Cortex of kidney (tissue), 1 donor: ENCODE measurements at places on chromosomes 3 and 15.

DNA sequence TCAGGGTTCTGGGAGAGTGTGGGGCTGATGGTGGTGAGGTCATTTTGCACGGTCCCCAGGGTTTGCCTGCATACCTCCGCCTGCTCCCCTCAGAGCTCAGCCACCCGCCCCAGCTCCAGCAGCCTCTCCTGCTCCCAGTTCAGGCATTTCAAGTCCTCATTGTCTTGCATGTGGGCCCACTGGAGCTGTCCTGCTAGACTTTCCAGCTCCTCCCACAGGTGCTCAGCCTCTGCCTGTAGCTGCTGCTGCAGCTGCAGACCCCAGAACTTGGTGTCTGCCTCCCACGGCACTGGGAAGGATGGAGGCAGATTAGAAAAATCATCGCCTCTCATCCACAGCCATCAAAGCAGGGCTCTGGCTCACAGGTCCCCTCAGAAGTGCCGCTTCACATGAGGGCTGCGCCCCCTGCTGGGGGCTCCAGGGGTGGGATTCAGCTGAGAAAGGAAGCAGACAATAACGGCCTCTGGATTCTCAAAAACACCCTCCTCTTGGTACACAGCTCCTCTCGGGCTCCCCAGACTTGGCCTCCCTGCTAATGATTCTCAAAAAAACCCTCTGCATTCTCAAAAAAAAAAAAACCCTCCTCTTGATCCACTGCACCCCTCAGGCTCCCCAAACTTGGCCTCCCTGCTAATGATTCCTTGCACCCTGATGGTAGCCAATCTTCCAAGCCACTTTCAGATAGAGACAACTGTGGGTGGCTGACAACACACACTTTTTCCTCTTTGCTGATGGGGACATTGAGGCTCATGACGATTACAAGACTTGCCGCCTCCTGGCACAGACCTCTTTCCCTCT, 89.3 kb upstream of the C2CD4B start:
- no peak for DNase-seq

DNA sequence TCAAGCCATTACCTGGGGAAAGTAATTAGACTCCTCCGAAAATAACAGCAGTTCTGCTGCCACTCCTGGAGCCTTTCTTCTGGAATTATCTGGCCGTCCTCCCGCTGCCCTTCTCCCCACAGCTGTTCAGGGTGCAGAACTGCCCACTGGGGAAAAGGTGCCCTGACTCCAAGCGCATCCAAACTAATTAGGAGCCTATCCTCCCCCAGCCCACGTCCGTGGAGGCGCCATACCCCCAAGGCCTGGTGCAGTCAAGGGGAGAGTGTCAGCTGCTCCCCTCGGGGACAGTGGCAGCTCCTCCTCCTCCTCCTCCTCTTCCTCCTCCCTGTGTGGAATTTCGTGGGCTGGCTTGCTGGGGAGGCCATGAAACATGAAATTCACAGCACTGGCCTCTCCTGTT, 177.2 kb downstream of the XXYLT1 start:
- DNase-seq, result no peak

DNA sequence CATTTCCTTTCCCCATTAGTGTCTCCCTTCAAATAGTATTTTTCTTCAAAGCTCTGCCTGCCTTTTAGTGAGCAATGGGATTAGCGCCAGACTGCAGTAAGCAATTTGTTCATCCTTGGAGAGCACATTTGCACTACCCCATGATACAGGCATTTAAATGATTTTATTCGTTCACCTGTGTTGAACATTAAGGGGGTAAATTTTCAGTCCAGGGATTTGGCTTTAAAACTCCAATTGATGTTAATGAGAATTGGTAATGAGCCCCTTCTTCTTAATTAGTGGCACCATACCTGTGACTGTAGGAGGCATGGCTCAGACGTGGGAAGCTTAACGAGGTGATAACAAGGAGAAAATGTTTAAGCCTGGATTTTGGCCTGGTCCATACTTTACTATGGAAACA, 161.4 kb upstream of the NANOGP8 start:
- DNase-seq, result no peak

GRCh38 chr15:69502470-69503045, 49.9 kb downstream of the RPLP1 start:
- DNase-seq, result no peak

DNA sequence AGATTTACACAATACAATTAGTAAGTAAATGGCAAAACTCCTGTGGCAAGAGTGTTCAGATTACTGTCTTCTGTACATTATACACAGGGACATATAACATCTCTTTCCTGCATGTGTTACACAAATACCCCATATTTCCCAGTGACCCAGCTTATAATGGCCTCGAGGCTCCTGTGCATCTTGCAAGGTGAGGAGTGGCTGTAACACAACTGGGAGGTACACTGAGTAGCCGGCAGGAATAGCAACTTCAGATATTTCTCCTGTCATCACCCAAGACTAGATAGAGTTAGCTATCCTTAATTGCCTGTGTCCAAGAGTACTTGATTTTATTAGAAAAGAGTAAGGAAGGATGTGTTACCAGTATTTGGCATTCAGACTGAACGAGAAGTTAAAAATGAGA, 5.6 kb downstream of the GMPS start:
- no peak for DNase-seq

GRCh38 chr15:41783296-41783695, 9.0 kb downstream of the MAPKBP1 start:
- no peak for DNase-seq

DNA sequence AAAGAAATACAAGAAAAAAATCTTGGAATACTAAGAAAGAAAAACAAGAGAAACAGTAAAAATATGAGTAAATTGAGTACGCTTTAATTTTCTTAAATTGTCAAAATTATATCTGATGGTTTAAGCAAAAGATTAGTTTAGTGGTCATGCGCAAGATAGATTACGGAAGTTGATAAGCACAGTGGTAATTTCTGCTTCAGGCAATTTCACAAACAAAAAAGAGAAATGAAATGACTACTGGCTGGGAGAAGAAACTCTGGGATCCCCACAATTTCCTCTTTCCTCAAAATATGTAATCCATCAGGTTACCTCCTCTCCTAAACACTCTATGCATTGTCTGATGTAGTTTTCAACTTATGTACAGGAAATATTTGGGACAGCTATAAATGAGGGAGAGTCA, 9.0 kb downstream of the MYD88 start:
- no peak for DNase-seq

- no peak for DNase-seq
Measured at GRCh38 chr3:31361371-31362273, 171.1 kb upstream of the STT3B start.

DNA sequence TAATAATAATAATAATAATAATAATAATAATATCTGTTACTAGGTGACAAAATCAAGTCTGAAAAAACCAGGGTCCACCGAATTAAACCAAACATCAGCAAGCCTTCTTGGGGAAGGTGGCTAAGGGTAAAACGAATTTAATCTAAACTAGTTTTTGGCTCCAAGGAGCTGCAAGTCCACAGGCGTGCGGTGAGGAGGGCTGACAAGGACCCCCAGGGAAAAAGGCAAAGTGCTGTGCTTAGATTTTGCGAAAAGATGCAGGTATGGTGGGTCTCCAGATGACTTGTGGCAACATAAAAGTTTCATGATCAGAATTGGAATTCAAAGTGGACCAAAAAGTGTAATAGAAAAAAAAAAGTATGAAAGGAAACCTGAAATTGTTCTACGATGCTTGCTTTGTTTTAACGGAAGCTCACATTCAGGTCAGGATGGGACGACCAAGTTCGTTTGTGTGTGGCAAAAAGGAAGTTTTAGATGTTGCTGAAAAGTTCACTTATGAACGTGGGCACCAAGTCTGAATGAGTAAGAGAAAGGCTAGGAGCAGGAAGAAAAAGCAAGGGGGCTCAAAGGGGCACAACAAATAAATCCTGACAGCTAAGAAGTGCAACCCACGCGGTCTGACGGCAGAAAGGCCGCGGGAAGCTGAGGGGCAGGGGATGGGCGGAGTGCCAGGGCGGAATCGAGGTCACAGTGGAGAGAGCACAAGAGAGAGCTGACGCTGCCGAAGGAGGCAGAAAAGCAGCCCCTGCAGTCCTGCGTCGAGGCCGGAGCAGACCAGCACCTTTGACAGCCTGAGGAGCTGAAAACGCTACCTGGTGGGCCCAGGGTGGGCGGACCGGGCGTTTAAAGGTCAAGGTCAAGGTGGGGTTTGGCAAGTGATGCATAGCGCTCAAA, 1.1 kb downstream of the WDR82 start:
- DNase-seq, result no peak

GRCh38 chr3:38116471-38117162, 20.3 kb downstream of the ACAA1 start:
- DNase-seq, result no peak

DNA sequence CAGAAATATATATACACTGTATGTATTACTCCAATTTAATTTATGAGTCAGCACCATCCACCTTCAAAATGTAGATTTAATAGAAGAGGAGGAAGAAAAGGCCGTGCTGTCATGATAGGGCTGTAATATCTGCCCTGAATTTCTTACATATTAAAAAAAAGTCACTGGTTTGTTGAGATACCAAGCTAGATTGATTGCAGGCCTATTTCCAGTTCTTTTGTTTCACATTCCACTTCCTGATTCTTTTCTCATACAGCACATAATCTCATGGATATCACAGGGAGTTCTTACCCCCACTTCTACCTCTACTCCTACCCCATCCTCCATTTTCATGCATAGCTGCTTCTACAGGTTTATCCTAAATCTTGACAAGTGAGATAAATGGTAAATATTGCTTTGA, 290.3 kb downstream of the ZBTB20 start:
- DNase-seq, result no peak

DNA sequence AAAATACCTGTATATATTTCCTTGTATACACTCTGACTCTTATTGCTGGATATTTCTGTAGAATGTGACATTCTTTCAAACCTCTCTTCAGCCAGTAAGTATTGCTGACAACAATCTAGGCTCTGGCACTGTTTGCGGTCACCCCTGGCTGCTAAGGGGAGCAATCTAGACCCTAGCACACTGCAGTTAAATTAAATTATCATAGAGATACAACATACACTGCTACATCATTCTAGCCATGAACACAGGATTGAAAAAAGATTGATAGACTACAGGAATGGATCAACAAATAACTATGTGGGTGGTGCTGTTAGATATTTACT, 108.7 kb upstream of the MEIS2 start:
- DNase-seq, result no peak

DNA sequence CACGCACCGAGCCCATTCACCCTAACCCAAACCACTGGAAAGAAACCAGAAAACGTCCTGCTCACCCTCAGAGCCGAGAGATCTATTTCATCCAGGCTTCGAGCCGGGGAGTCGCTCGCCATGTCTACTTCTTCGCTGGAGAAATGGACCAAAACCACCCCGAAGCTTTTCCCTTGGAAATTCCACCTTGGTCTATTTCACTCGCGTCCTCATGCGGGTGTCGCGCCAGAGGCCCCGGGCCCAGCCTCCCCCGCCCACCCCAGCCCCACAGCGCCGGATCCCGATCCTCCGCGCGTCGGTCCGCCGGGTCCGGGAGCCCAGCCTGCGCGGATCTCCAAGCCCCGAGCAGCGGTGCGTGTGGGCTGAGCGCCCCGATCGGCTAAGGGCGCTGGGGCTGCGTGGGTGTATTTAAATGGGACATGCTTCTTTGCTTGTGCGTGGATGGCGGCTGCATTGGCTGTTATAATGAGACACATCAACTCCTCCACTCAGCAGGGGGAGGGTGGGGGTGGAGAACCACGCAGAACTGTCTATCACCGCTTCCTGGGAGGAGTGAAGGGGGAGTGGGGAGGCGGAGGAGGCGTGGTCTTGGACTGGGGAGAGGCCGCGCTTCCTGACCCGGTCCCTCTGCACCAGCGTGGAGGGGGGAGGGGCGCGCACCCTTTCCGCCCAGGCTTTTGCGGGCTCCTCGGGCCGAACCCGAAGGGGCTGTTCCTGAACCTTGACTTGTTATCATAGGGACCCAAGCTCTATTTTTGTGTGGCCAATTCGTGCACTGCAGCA, at the start of gene TNIK:
TSS of gene TNIK (minus strand) at position 464 of the 783 bp plus-strand sequence. CDS start at position 122, 342 bp downstream.
- no peak for DNase-seq

DNA sequence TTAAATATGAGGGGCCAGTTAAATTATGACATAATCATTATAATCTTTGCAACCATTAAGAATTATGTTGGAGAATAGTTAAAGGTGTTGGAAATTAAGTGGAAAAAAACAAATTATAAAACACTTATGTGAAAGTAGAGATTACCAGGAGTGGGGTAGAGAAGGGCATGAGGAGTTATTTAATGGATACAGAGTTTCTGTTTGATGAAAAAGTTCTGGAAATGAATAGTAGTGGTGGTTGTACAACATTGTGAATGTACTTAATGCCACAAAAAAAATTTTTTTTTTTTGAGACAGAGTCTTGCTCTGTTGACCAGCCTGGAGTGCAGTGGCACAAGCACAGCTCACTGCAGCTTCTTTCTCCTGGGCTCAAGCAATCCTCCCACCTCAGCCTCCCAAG, 25.1 kb upstream of the TNIK start:
- no peak for DNase-seq

DNA sequence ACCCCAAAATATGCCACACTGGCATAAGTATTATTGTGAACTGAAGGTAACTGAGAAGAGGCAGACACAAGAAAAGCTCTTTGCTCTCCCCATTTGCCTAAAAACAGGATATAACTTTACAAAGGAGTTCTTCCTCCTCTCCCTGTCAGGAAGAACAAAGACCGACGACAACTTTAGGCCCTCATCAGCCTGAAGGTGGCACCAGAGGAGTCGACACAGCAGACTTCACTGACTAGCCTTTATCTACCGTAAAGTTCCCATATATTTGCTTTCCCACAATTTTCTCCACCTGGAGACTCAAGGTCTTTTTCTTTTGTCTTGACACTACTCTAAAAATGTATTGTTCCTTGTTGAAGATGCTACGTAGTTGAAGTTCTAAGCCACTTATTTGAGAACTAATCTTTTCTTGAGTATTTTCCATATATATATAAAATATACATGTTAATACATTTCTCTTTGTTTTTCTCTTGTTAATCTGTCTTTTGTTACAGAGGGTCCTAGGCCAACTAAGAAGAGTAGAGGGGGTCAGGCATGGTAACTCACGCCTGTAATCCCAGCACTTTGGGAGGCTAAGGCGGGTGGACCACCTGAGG, 16.2 kb upstream of the XIRP1 start:
- DNase-seq, result no peak

GRCh38 chr3:144437989-144438388, 466.4 kb downstream of the DIPK2A start:
- no peak for DNase-seq
